ENCODE measurements at places on chromosomes 12 and 14.

- no peak for DNase-seq
Observed at GRCh38 chr12:24705741-24706358, 243.1 kb downstream of the BCAT1 start.

DNA sequence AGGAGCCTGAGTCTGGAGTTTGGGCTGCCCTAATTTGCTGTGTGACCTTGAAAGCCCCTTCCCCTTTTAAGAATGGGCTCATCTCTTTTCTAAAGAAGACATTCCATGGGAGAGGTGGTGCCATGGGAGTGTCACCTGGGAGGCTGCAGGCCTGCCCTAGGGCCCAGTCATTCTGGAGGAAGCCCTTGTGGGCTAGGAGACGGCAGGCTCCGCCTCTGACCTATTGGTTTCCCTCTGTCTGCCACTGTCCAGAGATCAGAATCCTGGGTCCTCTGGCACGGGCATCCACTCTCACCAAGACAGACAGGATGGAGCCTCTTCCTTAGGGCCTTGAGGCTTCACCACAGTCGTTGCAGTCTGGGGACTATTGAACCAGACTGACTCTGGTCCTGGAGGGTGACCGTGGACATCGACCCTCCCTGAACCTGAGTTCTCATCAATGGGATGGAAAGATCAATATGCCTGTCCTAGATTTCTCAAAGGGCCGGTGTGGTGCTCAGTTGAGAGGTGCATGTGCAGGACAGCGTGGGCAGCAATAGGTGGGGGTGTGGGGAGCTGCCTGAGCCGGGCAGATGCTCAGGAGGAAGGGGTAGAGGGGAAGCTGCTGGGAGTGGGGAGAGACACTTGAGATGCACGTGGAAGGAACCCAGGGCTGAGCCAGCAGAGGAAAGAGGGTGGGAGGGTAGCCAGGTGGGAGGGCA lies 12.2 kb upstream of the CLMN start:
- no peak for DNase-seq

- DNase-seq, result no peak
Observed at GRCh38 chr12:26963413-26963812, 25.1 kb downstream of the FGFR1OP2 start.

GRCh38 chr14:105280525-105280924 lies 20.3 kb downstream of the BRF1 start:
- DNase-seq, result no peak

DNA sequence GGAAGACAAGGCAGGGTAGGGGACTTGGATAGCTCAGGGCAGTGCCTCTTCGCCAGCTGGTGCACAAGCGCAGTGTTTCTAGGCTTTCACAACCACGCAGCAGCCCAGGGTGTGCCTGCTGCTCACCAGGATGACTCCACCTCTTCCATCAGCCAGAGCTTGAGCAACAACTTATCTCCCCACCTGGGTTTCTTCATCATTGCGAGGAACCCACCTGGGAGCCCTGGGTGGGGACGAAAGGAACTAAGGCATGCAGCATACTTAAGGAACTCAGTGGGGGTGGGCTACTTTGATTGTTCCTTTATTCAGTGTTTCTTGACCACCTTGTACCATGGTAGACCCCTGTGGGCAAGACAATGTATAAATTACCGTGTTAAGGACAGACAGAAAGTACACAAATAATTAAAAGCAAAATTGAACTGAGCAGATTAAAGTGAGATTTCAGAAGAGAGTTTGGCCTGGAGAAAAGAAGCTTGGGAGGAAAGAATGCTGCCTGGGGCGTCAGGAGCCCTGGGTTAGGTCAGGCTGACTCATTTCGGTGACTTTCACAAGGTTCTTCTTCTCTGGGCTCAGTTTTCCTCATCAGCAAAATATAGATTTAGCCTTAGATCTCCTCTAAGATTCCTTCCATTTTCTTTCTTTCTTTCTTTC lies 22.9 kb downstream of the KRT18 start:
- no peak for DNase-seq

DNA sequence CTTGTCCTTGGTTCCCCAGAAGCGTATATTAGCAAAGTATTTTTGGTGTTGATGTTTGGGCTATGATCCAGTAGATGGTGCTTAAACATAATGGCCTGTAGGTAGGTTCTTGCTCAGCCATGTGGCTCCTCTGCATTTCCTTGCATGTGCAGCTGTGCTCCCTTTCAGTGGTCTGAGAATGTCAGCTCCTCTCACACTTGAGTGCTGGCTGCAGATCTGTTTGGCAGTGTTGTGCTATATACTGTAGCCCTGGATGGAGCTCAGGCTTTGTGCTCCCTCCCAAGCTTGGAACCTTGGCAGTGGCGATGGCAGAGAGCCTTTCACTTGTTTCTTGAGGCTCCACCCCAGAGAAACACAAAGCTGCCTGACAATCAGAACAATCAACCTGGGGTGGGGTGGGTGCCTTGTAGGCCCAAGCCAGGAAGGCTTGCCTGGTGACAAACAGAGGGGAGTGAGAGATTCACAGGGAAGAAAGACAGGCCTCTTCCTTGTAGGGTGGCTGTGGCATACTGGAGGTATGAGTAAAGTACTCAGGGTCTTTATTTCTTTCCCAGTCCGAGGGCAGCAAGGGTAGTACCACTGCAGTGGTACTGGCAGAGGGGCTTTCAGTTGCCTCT lies 255.3 kb downstream of the RAD51B start:
- DNase-seq, result no peak

GRCh38 chr12:22792138-22792537 lies 167.2 kb downstream of the ETNK1 start:
- DNase-seq, result no peak

DNA sequence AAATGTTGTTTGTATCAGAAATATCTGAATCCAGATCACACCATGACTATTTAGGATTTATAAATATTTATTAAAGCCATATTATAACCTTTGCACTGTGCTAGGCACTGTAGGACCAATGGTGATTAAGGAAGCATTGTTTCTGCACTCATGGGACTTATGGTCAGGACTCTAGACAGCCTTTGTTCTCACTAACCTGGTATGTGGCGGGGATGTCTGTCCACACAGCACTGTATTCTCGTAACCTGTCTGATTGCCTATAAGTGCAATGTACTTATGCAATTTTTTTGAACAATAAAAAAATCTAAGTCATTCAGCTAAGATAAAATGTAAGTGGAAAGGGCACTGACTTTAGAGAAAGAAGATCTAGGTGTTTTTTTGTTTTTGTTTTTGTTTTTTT lies 6.7 kb upstream of the SSPN start:
- no peak for DNase-seq
